ENCODE measurements at places on chromosomes 7 and 10.
A peak's percentile ranks its signal among the peaks of the same experiment; 100 is the strongest.

DNA sequence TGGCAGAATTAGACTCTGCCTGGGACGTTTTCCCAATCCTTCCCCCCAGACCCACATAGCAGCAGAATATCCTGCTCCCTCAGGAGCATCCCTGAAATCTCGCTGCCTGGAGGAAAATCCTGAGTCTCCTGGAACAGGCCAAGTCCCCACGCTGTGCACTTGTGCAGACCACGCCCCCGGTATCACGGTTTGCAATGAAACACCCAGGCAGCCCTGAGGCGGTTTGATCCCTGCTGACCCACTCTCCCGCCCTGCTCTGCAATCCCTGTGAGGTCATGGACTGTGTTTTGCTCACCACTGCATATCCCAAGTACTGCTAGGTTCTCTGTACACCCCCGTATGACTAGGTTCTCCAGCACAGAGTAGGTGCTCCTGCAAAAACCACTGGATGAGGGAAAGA, 411.8 kb upstream of the MGMT start:
- DNase-seq: no peak

GRCh38 chr10:24642921-24643678, 80.6 kb downstream of the ARHGAP21 start:
- DNase-seq: no peak

DNA sequence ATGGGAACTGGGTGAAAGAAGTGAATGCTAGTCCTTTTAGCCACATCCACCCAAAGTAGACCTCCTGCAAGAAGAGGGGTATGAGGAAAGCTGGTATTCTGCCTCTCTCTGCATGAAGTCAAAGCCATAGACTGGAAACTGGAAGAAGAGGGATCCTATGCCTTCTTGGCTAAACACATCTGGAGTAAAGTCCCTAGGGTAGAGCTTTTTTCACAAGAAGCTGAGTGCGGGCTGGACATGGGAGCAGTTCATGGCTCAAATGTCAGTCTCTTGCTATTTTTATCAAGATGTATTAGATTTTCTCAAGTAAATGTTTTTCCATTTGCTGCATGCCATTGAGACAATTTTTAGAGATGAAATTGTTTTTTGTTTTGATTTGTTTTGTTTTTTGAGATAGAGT, 206.5 kb upstream of the TMEM72 start:
- no peak for DNase-seq

GRCh38 chr7:7966141-7966734, 2.4 kb upstream of the GLCCI1 start:
- no peak for DNase-seq

- DNase-seq: no peak
Measured at GRCh38 chr10:27998178-27998953, 513 bp downstream of the ODAD2 start.

- no peak for DNase-seq
Measured at GRCh38 chr10:33150889-33151288, 183.6 kb downstream of the NRP1 start.

DNA sequence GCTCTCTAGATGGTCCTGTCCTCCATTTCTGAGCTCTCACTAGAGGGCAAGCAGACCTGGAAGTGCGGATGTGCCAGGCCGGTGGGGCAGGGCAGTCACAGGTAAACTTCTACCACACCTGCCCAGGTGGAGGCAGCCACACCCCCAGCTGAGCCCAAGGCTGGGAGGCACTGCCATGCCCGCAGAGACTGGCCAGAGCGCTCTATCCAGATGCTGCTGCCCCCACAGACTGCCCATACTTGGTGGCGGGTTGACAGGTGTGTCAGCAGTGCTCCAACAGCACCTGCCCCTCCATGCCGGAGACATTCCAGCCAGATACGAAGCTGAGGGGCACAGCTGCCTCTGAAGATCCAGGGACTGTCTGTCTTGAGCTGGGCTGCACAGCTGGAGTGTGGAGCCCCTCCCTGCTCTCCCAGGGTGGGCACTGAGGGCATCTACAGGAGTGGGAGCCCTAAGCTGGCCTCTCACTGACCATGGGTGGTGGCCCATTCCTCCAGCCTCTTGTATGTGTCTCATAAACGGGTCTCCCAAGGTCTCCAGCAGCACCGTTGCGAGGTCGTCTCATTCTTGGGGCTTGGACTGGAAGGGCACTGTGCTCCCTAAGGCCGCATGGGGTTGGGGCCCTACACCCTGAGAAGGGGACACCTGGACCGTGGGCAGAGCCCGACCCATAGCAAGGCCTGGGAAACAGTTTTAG, 38.2 kb upstream of the PPIF start:
- no peak for DNase-seq

GRCh38 chr7:82445271-82445670, 1.7 kb upstream of the CACNA2D1 start:
- DNase-seq: no peak

- DNase-seq: no peak
Measured at GRCh38 chr10:91556691-91557566, 75.9 kb downstream of the PPP1R3C start.

GRCh38 chr7:73718905-73719805, at the start of gene STX1A:
TSS of gene STX1A (minus strand) at chr7:73719669. CDS start at chr7:73719631, 38 bp downstream.
- peak; percentile 61 for DNase-seq

DNA sequence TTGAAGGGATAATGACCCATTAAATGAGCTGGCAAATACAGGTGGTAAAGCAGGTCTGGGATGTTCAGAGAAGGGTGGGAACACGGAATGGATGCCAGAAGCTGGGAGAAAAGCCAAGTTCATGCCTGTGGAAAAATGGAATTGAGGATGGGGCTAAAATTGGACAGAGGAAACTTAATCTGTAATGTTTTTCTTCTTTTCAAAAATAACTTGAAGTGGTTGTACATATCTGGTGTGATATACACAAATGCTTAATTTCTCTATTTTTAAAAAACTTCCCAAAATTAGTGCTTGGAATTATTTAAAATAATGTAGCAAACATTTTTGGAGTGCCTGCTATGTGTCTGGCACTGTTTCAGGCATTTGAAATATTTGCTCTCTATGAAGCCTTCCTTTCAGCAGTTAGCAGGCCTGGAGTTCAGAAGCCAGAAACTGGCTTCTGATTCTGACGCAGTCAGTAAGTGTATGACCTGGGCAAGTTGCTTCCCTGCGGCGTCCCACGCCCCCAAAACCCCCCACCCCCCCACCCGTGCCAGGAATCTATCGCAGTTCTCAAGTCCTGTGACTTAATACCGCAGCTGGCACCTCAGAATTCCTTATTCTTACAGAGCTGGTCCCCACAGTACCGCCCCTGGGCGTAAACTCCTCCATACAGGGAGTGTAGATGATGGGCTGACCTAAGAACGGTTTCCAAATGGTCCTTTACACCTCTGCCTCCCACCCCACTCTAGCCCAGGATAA, 828 bp upstream of the MALSU1 start:
- DNase-seq: no peak

DNA sequence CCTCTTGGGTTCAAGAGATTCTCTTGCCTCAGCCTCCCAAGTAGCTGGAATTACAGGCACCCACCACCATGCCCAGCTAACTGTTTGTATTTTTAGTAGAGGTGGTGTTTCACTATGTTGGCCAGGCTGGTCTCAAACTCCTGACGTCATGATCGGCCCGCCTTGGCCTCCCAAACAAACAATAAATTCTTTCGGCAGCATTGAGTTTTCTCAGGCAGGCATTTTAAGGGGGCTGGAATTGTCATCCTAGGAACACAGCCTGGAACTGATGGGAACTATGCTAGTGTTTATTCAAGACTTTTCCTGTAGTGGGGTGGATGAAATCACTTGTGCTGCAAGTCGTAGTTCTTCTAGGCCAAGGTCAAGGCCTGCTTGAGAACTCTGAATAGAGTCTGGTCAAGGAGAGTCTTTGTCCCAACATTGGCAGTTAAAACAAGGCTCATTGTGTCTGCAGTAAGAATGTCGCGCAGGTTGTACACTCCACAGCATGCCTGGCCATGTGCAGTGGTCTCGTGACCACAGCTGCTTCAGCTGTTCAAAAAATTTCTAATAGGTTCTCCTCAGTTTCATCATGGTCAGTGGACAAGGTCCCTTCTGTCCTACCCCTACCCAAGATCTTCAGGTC, 92.8 kb downstream of the HECW1 start:
- DNase-seq: no peak

DNA sequence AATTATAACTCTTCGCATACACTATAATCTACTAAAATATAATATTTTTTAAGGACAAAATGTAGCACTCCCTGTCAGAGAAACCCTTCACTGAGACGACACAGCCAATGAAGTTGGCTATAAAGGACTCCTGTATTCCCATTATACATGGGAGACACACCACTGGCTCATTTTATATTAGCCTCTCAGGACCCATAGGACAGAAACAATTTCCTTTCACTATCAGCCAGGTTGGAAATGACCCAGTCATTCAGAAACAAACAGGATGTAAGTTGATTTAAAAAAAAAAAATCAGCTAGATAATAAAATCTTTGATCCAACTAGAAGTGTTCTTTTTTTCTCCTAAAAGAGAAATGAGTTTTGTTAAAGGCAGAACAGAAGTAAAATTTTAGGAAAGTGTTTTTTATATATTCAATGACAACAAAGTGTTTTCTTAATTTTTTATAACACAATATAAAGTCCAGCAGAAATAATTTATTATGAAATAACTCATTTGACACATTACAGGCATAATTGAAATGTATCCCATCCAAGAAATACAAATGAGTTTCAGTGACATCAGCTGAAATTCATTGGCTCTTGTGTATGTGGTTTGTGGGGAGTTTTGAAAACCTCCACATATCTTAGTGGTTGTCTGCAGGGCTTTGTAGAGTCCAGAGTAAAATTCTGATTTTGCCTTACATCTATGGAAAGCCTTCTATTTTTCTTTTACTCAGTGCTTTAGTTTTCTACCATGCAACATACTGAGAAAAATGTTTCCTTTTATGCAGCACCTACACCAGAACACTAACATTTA, 64.1 kb downstream of the CTTNBP2 start:
- DNase-seq: no peak

DNA sequence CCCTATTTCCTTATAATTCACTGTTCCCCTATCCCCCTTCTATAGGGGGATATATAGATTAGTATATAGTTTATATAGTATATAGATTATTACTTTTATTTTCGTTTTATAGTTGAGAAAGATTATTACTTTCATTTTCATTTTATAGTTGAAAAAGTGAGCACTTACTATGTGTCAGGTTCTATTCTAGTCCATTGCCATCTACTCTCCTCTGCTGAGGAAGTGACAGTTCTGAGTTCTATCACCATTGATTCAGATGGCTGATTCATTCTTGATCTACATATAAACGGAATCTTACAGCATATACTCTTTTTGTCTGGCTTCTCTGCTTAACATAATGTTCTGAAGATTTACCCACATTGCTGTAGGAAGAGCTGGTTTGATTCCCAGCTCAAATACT, 20.7 kb upstream of the CAV2 start:
- no peak for DNase-seq

- no peak for DNase-seq
Measured at GRCh38 chr10:131160219-131160875, 151.2 kb downstream of the TCERG1L start.

- DNase-seq: no peak
Measured at GRCh38 chr7:134141868-134142264, 14.7 kb downstream of the LRGUK start.

- no peak for DNase-seq
Measured at GRCh38 chr7:78299088-78299487, 500.5 kb downstream of the PHTF2 start.

GRCh38 chr10:75034714-75035258, 76.7 kb upstream of the SAMD8 start:
- no peak for DNase-seq

DNA sequence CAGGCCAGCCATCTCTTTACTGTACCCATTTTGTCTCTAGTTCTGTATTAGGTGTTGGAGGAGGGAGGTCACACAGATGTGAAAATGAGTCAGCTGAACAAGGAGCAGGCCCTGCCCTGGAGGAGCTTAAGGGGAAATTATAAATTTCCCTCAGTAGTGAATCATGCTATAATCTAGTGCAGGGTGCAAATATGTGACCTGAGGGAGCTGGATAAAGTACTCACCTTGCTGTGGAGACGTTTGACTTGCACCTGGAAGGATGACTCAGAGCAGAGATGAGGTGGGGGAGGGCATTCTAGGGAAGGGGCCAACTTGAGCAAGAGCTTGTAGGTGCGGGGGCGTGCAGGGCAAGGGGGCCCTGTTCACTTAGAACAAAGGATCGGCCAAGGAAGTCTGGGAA, 610.6 kb downstream of the SDK1 start:
- DNase-seq: no peak

DNA sequence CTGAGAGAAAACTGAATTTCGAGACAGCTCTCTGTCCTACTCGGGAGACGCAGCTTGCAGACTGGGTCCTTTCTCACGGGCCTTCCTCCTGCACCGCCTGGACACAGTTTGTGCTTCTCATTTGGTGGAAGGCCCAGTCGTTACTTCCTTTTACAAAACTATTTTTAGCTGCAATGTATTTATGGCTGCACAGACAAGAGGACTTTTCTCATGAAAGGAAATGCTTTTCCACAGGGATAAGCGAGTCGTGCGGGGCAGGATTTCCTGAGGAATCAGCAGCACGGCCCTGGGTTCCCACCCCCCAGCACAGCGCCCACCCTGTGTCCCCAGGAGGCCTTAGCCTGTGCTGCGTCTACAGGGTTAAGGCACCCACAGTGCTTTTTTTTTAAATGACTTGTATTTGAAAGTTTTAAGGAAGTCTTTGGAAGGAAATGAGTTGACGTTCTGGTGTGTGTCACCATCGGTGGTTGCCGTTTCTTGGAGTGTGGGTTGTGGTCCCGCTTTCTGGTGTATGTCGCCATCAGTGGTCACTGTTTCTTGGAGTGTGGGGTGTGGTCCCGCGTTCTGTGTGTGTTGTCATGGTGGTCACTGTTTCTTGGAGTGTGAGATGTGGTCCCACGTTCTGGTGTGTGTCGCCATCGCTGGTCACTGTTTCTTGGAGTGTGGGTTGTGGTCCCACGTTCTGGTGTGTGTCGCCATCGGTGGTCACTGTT, 50.9 kb downstream of the INPP5A start:
- no peak for DNase-seq

- DNase-seq: no peak
Measured at GRCh38 chr7:818031-818699, 14.1 kb upstream of the SUN1 start.

- DNase-seq: no peak
Measured at GRCh38 chr7:15972862-15973275, 286.4 kb upstream of the MEOX2 start.

- DNase-seq: no peak
Measured at GRCh38 chr7:7698930-7699329, 19.5 kb downstream of the RPA3 start.

GRCh38 chr10:49071160-49071761, 44.1 kb downstream of the VSTM4 start:
- DNase-seq: no peak

DNA sequence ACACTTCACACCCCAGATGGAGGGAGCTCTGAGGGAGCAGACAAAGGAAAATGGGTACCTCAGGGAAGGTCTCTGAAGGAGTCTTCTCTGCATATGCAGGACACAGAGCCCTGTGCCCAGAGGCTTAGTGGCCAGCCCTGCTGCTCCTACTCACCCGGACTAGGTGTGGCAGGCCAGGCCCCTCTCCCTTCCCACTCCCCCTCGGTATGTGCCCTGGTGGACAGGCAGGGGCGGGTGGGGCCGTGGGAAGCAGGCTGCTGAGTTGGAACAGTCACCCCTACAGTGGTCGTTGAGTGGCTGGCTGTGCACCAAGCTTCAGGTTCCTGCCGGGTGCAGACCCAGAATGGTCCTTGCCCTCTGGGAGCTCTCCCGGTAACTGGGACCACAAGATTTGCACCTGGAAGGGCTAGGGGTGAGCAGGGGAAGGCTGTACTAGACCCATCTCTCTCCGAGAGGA, 68.6 kb downstream of the ZMIZ1 start:
- no peak for DNase-seq

- DNase-seq: no peak
Measured at GRCh38 chr7:44767912-44768627, 19.4 kb downstream of the ZMIZ2 start.
